Fibroblast of lung (primary cell): ENCODE measurements at places on chromosomes 11 and 22.

- DNase-seq: no peak
These were observed 73.4 kb upstream of the PARVG start for GRCh38 chr22:44107340-44107739.

DNA sequence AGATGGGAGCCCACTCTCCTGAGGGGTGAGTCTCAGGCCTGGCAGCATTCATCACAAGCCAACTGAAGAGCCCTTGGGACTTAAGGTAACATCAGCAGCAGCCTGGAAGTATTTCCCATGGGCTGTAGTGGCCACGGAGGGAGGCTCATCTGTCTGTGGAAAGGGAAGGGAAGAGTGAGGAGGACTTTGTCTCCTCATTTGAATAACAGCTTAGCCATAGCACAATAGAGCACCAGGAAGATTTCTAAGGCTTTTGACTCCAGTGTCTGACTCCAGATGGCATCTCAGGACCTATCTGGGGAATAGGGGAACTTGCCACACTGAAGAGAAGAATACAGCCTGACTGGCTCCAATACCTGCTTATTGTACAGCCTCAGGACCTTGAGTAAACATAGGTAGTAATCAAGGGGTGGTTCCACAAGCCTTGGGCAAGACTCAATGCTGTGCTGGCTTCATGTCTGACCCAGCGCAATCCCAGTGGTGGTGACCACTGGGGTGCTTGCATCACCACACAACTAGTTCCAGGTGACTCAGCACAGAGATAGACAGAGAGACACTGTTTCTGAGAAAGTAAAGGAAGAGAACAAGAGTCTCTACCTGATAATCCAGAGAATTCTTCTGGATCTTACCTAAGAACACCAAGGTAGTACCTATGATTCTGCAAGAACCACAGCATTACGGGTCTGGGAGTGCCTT, 510.5 kb upstream of the CCDC179 start:
- no peak for DNase-seq

- peak; percentile 35 for DNase-seq
These were observed 1.0 kb downstream of the VWCE start for GRCh38 chr11:61293867-61294716.

DNA sequence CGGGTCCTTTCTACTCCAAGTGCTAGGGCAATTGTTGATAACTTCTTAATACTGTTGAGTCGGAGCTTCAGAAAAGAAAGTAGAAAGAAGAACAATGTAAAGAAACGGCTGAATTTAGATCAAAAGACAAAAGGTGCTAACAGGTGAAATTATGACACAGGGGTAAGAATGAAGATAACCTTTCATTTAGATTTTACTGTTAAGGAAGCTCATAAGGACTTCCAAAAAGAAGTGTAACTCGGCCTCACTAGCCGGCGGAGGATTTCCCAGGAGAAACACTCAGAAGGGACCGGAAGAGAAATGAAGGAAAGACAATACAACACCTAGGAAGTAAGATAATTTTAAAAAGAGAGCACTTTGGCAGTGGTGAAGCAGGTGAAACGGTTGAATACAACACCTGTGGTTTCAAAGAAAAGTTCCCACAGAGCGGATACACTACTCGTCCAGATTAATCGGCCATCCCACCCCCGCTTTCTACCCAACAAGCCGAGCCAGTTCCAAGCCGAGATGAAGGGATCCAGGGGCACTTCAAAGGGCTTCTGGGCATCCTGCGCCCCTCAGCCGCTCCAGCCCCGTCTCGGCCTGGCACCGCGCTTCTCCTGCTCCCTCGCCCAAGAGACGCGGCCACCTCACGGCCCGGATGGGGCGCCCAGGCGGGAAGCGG, 737 bp downstream of the PPP2R1B start:
- DNase-seq: peak; percentile 4

- peak; percentile 45 for DNase-seq
These were observed at the start of gene MAPK12 for GRCh38 chr22:50261615-50262459. Gene MAPK12 (minus strand): TSS chr22:50261683. CDS start chr22:50261509, 174 bp downstream.

GRCh38 chr11:85236211-85236610, 390.9 kb downstream of the DLG2 start:
- no peak for DNase-seq

- peak; percentile 47 for DNase-seq
These were observed 428 bp downstream of the CDKN1C start for GRCh38 chr11:2885017-2885677.

GRCh38 chr11:15159085-15159484, 44.4 kb downstream of the INSC start:
- peak; percentile 11 for DNase-seq

- peak; percentile 82 for DNase-seq
These were observed 9.9 kb upstream of the EIF4G2 start for GRCh38 chr11:10818594-10818993.

DNA sequence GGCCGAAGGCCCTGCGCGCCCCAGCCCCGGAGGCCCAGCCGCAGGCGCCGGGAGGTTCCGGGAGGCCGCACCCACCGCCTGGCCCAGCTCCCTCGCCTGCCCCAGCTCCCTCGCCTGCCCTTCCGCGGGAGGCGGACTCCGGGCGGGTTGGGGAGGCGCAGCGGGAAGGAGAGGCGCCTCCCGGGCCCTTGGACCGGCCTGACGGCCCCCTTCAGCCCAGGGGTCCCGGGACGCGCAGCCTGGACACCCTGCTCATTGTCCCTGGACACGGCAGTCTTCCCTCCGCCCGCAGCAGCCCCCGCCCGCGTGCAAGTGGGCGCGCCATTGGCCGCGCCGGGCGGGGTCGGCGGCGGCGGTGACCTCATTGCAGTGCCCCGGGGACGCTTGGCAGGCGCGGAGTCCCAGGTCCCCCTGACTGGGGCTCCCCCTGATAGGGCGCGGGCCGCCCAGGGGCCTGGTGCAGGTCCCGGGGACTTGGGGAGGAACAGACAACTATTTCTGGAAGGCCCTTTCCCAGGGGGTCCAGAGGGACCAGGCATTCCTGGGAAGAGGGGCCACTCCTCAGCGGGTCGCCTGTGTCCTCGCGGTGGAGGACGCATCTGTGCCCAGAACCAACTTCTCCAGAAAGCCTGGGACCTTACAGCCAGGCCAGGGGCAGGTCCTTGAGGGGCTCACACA, 501 bp downstream of the CD151 start:
- DNase-seq: peak; percentile 44

- DNase-seq: no peak
These were observed 509.5 kb downstream of the KCNA4 start for GRCh38 chr11:29507376-29507775.

- DNase-seq: no peak
These were observed 155.3 kb upstream of the SYN3 start for GRCh38 chr22:33213383-33214075.

- DNase-seq: no peak
These were observed 133.6 kb upstream of the PLET1 start for GRCh38 chr11:112394304-112394703.

DNA sequence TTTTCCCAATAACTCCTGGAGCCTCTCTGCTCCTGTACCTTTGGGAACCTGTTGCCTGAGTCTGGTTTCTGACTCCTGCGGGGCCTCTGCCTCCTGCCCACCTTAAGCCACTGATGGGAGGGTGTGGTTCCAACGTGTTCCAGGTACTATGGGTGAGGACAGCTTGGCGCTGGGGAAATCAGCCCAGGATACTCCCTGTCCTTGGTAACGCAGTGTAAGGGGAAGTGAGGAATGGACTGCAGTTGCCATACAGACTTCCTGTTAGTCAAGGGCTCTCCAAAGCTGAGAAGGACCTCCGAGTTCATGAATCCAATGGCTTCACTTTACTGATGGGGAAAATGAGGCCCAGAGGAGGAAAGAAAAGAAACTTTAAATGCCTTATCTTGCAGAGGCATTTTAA, 1.2 kb upstream of the MARK2 start:
- no peak for DNase-seq

GRCh38 chr11:105862736-105863367, 159.2 kb downstream of the MSANTD4 start:
- peak; percentile 81 for DNase-seq

- peak; percentile 57 for DNase-seq
These were observed 52.7 kb upstream of the CCND1 start for GRCh38 chr11:69588270-69588669.

DNA sequence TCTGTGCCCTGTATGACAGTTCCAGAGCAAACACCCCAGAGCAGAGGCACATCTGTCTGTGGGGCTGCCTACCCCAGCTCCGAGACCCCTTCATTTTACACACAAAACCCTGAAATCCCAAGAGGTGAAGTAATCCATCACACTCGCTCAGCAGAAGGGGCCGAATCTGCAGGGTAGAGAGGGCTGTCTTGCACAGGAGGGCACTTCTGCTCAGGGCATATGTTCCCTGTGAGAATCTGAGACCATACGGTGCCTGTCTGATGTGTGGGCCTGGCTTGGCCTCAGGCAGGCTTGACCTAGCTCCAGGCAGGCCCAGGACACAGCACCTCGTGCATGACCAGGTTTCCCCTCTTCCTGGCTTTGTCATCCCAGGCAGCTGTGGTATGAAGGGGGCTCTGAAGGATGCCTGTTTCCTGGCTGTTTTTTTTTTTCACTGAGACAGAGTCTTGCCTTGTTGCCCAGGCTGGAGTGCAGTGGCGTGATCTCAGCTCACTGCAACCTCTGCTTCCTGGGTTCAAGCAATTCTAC, 37.2 kb downstream of the GRIK4 start:
- no peak for DNase-seq

GRCh38 chr11:73308961-73309919, 1.2 kb downstream of the ARHGEF17 start:
- peak; percentile 96 for DNase-seq

- no peak for DNase-seq
These were observed 2.2 kb upstream of the KCNQ1OT1 start for GRCh38 chr11:2701898-2702434.

DNA sequence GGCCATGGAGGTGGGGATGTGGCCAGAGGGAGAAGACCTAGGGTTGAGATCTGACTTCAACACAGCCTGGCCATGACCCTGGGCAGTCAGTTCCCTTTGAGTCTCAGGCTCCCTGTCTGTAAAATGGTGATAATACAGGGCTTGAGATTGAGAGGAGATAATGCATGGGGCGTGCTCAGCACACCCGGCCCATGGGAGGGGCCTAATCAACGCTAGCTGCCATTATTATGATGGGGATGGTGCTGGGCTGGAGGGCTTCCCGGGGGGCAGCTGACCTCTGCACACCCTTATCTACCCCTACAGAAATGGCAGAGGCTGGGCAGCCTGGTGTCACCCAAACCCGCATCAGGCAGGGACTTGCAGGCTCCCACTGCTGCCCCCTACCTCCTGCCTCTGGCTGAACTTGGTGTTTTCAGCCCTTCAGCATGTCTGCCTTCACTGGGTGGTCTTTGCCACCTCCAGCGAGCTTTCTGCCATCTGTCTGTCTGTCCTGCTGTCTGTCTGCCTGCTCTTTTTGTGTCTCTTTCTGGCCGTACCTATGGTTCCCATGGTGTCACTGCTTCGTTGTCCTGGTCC, 84.5 kb downstream of the CACNA1I start:
- no peak for DNase-seq

DNA sequence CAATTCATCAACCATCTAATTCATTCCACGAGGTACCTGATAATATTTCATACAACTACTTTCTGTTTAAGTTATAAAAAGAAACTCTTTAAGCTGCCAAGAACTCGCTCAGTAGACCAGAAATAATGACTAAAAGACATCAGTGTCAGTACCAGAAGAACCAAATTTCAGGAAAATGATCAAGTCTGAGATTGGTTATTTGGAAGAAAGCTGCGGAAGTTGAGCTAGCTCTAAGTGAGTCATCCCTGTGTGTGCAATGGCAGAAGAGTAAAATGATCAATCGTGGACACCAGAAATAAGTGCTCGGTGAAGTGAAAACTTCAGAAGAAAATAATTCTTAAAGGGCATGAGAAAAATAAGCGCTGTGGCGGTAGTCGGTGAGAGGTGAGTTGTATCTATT, 933.2 kb upstream of the CHORDC1 start:
- DNase-seq: no peak

DNA sequence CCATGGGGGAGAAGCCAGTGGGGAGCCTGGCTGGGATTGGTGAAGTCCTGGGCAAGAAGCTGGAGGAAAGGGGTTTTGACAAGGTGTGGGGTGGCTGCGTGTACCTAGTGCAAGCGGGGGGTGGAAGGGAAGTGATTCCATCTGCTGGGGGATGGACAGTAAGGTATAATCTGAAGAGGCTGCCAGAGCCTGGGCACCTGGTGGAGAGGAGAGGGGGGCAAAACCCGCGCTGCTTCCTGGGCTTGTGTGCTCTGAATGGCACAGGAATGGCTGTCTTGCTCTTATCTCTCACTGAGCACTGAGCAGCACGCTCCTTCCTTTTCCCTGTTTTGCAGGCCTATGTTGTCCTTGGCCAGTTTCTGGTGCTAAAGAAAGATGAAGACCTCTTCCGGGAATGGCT, 988 bp downstream of the BANF1 start:
- no peak for DNase-seq

DNA sequence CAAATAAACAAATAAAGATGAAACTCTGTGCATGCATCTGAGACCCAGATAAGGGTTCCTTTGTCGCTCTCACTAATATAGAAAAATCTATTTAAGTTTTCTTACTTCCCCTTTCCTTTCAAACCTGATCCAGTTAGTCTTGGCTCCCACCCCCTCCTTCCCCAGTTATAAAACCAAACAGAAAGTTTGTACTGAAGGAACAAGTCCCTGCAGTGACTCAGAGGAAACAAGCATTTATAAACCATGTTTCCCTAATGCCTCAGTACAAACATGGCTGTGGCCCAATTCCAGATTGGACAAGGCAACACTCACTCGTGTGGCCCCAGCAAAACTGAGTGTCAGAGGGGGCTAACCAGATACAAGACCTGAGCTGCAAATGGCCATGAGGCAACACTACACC, 65.5 kb upstream of the ARHGAP20 start:
- peak; percentile 74 for DNase-seq

- no peak for DNase-seq
These were observed 45.1 kb upstream of the DEUP1 start for GRCh38 chr11:93285430-93285829.

GRCh38 chr11:11442791-11443190, 89.7 kb upstream of the CSNK2A3 start:
- DNase-seq: no peak

- DNase-seq: no peak
These were observed 35.3 kb downstream of the MCM5 start for GRCh38 chr22:35435201-35435740.

DNA sequence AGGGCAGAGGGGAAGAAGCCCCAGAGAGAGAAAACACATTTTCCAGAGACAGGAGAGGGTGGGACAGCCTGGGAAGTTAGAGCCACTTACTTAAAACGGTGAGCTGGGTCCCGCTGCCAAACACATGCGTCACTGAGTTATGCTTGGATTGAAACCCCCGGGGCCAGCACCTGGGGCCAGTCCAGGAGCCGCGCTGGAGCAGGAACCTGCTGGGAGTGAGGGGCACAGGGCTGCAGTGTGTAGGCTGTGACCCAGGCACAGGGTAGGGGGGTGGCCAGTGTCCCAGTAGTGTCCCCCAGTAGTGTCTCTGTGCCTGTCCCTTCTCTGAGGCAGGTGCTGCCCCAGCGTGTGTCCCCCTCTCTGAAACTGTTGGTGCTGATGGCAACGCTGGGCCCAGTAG, 5.2 kb downstream of the IGLL1 start:
- DNase-seq: no peak

GRCh38 chr11:75090671-75091177, 6.0 kb downstream of the OR2AT4 start:
- no peak for DNase-seq

- peak; percentile 78 for DNase-seq
These were observed 16.6 kb downstream of the TBC1D10A start for GRCh38 chr22:30309951-30310741.
